ENCODE measurements at places on chromosomes 3 and 15.

DNA sequence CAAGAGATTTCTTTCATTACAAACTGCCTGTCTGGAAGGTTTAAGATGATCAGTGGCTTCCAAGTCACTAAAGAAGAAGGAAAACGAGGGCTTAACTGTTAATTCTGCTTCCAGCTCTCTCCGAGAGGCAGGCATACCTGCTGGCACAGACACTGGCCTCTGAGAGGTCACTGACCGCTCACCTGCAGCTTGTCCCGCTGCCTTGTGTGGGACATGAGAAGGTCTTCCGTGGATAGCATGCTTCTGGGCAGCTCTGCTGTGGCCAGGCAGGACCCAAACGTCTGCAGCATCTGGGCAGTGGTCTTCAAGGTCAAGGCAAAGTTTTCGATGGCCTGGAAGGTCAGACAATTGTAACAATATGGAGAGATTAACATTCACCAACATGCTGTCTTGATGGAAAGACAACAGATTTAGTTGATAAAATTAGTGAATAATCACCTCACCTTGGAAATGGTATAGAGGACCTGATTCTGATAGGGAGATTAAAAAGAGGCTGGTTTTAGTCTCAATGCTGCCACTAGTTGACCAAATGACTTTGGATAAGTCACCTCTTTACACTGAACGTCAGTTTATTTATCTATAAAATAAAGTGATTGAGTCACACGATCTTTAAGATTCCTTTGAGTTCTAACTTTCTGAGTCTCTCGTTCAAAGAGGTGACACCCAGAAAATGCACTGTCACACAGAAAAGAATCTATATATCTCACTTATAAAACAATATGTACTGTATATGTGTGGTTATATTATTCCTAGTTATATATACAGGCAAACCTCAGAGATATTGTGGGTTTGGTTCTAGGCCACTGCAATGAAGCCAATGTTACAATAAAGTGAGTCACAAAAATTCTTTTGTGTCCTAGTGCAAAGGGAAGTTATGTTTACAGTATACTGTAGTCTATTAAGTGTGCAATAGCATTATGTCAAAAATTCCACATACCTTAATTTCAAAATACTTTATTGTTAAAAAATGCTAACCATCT is 65.1 kb downstream of the B3GNT5 start:
- no peak for DNase-seq

GRCh38 chr15:46059921-46060594 is 425.2 kb downstream of the SQOR start:
- no peak for DNase-seq

DNA sequence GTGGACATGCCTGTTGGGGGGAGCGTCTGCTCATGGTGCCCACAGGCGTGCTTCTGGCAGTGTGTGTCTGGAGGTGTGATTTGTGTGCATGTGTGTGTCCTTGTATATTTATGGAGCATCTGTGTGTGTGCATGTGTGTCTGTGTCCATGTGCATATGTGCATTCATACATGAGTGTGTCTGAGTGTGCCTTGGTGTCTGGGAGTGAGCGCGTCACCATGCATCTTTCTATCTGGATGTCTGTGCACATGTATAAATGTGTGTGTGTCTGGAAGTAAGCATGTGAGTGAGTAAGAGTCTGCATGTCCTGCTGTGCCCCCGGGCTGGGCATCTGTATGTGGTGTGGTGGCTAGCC is 58.1 kb upstream of the PRR23E start:
- no peak for DNase-seq

GRCh38 chr3:11282250-11283138 is 10.3 kb downstream of the ATG7 start:
- DNase-seq, result no peak

DNA sequence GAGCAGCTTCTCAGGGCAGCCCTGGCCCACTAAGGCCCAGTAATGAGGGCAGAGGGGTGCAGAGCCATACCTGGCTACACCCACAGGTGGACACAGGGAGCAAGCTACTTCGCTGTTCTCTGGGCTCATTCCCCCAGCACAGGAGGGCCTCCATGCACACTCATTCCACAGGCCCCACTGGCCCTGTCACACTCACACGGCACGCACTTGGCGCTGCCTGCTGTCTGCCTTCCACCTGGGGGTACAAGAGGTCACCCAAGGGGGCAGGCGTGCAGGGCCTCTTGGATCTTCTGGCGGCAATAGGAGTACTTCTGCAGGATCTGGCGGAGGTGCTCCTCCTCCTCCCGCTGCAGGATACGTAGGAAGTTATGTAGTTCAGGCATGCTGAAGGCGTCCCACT is 2.3 kb upstream of the TUSC2 start:
- DNase-seq, result no peak

Data from GM20000 (cell line).